NCI-H510A (cell line): ENCODE measurements at places on chromosomes 13 and 19.

GRCh38 chr13:99287551-99287950 lies 19.6 kb downstream of the GPR183 start:
- no peak for DNase-seq

DNA sequence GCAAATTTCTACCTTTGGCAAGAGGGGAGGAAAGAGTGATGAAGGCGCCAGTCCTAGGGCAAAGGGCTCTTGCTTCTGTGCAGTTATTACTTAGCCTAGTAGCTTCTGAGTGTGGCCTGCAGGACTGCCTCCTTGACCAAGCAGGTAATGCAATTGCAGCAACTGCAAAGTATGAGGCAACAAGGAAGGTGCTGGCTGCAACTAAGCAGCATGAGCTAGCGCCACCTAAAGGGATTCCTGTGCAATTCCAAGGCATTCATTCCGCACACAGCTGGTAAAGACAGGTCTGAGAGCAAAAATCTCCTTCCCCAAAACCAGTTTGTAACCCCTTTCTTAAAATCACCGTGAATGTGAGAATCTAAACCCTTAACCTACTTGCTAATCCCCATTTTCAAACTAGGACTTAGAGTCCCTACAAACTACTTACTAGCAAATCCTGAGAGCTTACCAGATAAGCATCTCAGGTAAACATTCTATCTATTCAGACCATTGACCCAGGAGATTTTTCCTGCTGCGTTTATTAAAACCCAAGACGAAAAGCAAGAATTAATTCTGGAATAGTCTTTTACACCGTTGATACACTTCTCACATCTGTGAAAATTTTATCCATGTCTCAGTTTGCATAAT lies 62.9 kb downstream of the DCT start:
- DNase-seq, result peak; percentile 34

DNA sequence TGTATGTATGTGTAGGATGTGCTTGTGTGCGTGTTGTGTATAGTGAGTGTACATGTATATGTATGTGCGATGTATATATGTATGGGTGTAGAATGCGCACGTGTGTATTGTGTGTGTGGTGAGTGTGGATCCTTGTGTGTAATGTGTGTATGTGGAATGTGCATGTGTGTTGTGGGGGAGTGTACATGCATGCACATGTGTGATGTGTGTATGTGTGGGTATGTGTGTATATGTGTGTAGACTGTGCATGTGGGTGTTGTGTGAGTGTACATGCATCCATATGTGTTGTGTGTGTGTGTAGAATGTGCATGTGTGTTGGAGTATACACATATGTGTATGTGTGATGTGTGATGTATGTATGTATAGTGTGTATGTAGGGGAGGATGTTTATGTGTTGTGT lies 18.0 kb upstream of the SPACA7 start:
- DNase-seq, result no peak

GRCh38 chr13:49683489-49683888 lies 7.8 kb downstream of the EBPL start:
- DNase-seq, result no peak

DNA sequence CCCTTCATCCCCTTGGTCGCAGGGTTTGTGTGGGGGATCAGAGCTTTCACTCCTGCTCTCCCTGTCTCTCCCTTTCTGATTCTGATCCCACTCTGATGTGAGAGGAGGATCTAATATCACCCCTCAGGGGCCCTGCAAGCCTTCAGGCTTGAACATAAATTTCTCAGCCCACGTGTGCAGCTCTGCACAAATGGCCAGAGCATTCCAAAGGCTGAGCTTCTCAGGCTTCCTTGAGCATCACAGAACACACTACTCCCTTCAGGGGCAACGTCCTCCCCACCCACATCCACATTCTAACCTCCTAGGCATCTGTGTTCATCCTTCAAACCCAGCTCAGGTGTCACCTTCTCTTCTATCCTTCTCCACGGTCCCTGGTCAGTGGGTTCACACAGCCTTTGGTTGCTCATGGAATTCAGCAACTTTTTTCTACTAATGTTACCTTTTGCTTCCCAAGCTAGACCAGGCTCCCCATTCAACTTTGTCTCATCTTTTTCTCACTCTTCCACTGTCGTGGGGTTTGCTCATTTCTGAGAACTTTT lies 24.4 kb upstream of the DOCK9 start:
- DNase-seq, result no peak

GRCh38 chr19:42253245-42254088 lies 1.5 kb downstream of the ERF start:
- DNase-seq, result no peak

- no peak for DNase-seq
Observed at GRCh38 chr19:42140125-42140754, 8.0 kb upstream of the POU2F2 start.

- peak; percentile 1 for DNase-seq
Observed at GRCh38 chr13:26202365-26202972, 19.6 kb downstream of the RNF6 start.

- DNase-seq, result no peak
Observed at GRCh38 chr13:109533350-109533749, 253.0 kb downstream of the IRS2 start.

DNA sequence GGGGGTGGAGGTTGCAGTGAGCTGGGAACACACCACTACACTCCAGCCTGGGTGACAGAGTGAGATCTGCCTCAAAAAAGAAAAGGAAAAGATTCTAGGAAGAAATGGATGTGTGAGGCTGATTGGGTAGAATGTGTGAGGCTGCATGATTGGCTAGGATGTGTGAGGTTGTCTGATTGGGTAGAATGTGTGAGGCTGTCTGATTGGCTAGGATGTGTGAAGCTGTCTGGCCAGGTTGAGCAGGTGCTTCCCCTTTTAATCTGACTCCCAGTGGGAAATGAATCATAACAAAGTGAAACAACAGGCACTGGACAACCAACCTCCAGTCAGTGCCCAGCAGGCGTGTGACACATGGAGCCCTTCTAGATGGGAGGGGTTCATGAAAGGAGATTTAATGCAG lies 14.7 kb downstream of the C13orf46 start:
- no peak for DNase-seq

- no peak for DNase-seq
Observed at GRCh38 chr19:15551293-15552004, 43.1 kb downstream of the CYP4F22 start.

GRCh38 chr13:48291730-48292129 lies 11.8 kb upstream of the RB1 start:
- no peak for DNase-seq

- no peak for DNase-seq
Observed at GRCh38 chr19:18737954-18738351, 53.2 kb downstream of the COMP start.

- DNase-seq, result no peak
Observed at GRCh38 chr13:22061371-22061805, 390.5 kb downstream of the FGF9 start.

- DNase-seq, result no peak
Observed at GRCh38 chr13:109684084-109684823, 102.1 kb downstream of the IRS2 start.

GRCh38 chr13:20798027-20798426 lies 24.3 kb upstream of the EEF1AKMT1 start:
- no peak for DNase-seq

DNA sequence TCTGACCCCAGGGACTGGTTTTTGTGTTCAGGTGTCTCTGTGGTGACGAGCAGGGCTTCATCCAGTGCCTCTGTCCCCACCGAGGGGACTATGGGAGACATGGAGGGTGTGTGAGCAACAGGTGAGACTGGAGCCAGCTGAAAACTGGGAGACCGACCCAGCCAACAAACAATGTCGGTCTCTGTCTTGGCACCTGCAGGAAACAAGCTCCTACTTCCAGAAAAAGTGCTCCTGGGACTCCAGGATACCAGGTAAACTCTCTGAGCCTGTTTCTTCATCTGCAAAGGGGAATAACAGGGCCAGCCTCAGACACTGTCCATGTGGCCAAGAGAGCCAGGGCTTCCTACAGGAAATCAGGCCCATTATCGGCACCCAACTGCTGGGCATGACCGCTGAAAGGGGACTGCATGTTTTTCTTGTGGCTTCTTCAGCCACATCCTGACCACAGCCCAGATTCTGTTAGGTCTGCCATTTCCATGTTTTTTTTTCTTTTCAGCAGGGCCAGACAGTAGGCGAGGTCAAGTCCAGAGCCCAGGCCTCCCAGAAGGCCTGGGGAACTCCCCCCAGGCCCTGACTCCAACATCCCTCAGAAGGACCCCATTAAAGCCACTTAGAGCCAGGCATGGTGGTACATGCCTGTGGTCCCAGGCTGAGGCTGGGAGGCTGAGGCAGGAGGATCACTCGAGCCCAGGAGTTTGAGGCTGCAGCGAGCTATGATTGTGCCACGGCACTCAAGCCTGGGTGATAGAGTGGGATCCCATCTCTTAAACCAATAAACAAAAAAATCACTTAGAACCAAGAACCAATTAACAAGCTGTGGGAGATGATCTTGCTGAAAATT lies 836 bp upstream of the BST2 start:
- DNase-seq, result no peak

DNA sequence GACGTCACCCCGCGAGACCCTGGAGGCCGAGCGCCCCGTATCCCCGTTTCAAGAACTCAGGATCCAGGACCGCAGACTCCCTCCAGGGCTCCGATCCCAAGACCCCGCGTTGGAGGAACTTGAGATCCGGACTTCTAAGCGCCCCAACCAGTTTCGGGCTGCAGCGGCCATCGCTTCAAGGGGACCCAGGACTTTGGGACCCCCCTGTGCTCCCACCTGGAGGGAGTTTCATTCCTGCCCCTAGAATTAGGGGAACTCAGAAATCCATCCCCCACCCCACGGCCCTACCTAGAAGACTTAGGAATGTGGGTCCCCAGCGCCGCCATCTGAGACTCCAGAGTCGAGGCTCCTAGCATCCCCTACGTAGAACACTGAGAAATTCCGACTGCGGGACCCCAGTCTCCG lies 400 bp downstream of the PLEKHG2 start:
- no peak for DNase-seq

- no peak for DNase-seq
Observed at GRCh38 chr19:18900700-18901481, 4.9 kb upstream of the CERS1 start.

DNA sequence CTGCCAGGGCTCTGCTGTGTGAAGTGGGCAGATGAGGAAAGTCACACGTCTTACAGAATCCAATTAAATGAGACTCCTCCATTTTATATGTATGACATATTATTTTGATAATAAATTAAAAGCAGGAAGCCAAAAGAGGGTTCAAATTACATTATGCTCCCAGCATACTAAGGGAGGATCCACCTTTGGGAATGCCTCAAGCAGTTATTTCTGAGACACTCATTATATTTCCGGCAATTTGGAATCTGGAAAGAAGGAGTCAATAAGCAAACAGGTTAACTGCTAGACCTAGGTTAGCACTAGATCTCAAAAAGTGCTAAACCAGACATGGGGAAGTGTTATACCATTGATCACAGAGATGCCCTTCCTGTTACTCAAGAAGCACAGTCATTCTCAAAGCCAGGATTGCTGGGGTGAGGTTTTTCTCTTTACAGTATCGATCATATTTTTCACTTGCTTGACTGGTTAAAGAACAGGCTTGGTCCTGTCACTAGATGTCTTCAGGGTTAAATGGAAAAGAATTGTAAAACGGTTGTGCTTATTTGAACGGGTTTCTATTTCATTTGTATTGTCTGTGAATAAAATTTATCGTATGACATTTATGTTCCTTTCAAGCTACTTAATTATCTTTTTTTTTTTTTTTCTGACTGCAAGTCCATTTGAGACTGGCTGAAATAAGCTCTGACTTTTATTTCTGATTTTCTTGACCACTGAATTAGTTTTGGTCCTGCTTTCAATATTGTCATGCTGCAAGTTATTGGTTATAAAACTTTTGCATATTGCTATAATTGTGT lies 523.2 kb downstream of the KLF12 start:
- no peak for DNase-seq

GRCh38 chr13:28529836-28530235 lies 34.9 kb upstream of the FLT1 start:
- DNase-seq, result no peak
